Naive thymus-derived CD8-positive, alpha-beta T cell (primary cell): ENCODE measurements at places on chromosomes 2 and 18.

DNA sequence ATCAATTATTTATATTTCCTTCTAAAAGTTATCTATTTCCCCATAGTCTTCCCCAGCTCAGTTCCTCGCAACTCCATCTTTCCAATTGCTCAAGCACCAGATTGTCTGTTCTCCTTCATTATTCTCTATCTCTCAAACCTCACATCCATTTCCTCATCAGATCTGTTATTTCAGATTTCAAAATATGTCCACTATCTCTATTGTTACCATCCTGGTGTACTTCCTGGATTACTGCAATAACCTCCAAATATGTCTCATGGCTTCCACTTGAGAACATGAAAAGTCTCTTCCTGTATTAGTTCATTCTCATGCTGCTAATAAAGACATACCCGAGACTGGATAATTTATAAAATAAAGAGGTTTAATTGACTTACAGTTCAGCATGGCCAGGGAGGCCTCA is 641.7 kb upstream of the ZEB2 start:
- H3K27me3 ChIP-seq: no peaks in the 10 kb centered on the region
- H3K36me3 ChIP-seq: no peaks in the 10 kb centered on the region
- H3K4me3 ChIP-seq: no peak overlapping the region
- DNase-seq: no peak
- no peak overlapping the region for H3K27ac ChIP-seq

GRCh38 chr2:101357376-101357775 is 29.9 kb downstream of the CREG2 start:
- H3K4me1 ChIP-seq: peaks cover 25% of the 10 kb centered on the region
- H3K4me3 ChIP-seq: no peak overlapping the region
- H3K36me3 ChIP-seq: no peaks in the 10 kb centered on the region
- no peak overlapping the region for H3K27ac ChIP-seq
- H3K27me3 ChIP-seq: no peaks in the 10 kb centered on the region

DNA sequence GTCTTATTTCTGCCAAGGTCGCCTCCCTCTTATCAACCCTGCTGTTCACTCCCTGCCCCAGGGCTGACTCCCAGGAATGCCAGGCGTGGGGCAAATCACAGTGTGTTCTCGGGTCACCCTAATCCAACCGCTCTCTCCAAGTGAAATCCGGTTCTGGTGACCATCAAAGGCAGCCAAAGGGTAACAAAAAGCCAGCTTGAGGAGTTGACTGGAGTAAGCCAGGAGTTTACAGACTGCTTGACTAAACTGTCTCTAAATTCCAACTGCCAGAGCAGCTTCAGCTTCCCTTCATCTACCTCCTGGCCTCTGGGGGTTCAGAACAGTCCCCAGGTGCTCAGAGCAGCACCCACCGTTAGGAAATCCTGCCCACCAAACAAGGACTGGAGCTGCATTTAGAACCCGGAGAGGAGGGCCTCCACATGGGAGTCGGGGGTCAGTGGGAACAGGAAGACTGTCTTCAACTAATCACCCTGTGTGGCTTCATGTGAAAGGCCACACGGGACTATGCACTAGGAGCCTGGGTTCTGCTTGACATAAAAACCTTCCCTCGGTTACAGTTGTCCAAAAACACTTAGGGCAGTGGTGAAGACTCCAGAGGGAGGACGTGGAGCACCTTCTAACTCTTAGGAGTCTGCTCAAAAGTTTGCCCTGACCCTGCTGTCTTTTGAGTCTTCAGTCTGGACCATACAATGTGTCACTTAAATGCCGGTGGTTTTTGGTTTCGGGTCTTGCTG is 24.2 kb upstream of the MCFD2 start:
- peak overlapping the region; percentile 63 for H3K27ac ChIP-seq
- H3K36me3 ChIP-seq: no peaks in the 10 kb centered on the region
- DNase-seq: no peak
- H3K4me1 ChIP-seq: peaks cover 29% of the 10 kb centered on the region

GRCh38 chr2:207812726-207813080 is 43.0 kb upstream of the FZD5 start:
- no peak overlapping the region for H3K27ac ChIP-seq
- no peak overlapping the region for H3K4me3 ChIP-seq
- no peaks in the 10 kb centered on the region for H3K27me3 ChIP-seq
- H3K4me1 ChIP-seq: no peaks in the 10 kb centered on the region

- peaks cover 22% of the 10 kb centered on the region for H3K36me3 ChIP-seq
- no peak for DNase-seq
- no peak overlapping the region for H3K4me3 ChIP-seq
- H3K27ac ChIP-seq: no peak overlapping the region
- H3K27me3 ChIP-seq: no peaks in the 10 kb centered on the region
Observed at GRCh38 chr18:21763846-21764646, 23.5 kb downstream of the MIB1 start.

GRCh38 chr2:198660501-198660900 is 797.2 kb downstream of the SATB2 start:
- H3K4me1 ChIP-seq: no peaks in the 10 kb centered on the region
- no peaks in the 10 kb centered on the region for H3K27me3 ChIP-seq
- H3K4me3 ChIP-seq: no peak overlapping the region
- no peak for DNase-seq
- H3K36me3 ChIP-seq: no peaks in the 10 kb centered on the region
- H3K27ac ChIP-seq: no peak overlapping the region
